ENCODE measurements at places on chromosomes 16 and 17.

- no peak for DNase-seq
Measured at GRCh38 chr16:78363843-78364555, 264.5 kb downstream of the WWOX start.

GRCh38 chr17:28178800-28179199 is 136.3 kb downstream of the NLK start:
- DNase-seq: peak; percentile 38

- no peak for DNase-seq
Measured at GRCh38 chr16:89052191-89052889, 41.3 kb upstream of the ACSF3 start.

- no peak for DNase-seq
Measured at GRCh38 chr16:55045756-55046460, 115.2 kb downstream of the IRX5 start.

- DNase-seq: peak; percentile 69
Measured at GRCh38 chr17:17839791-17840707, 3.3 kb upstream of the SREBF1 start.

- peak; percentile 42 for DNase-seq
Measured at GRCh38 chr16:65409510-65409909, 287.6 kb upstream of the CDH11 start.

DNA sequence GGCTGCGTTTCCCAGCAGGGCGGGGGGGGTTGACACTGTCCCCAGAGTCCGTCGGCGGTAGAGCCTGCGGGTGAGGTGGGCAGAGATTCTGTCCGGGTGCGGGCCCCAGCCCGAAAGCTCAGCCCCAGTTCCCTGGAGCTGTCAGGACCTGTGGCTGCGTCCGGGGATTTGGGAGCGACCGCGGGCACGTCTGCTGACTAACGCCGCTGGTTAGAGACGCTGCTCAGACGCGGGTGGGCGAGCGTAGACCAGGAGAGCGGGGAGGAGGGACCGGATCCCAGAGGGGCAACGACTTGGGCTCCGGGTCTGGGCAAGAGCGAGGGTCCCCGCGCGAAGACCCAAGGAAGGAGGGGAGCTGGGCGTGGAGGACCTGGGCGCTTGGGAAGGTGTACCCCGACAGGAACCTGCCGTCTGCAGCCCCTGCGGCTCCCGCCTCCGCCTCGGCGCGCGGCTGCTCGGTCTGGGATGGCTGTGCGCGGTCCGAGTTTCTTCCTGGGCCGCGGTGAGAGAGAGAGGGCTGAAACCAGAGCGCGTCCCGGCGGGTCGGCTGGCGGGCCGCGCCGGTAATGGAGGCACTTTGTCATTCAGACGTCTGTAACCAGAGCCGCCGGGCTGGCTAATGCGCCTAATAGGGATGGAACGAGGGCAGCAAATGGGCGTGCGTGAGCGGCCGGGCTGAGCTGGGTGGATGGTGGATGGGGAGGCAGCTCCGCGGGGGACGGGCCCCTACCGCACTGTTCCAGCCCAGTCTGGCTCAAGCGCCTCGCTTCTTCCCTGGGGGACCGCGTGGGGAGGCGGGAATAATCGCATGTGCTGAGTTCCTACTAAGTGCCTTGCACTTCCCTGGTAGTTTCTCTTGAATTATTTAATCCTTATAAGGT is 2.3 kb downstream of the NGFR start:
- DNase-seq: no peak

DNA sequence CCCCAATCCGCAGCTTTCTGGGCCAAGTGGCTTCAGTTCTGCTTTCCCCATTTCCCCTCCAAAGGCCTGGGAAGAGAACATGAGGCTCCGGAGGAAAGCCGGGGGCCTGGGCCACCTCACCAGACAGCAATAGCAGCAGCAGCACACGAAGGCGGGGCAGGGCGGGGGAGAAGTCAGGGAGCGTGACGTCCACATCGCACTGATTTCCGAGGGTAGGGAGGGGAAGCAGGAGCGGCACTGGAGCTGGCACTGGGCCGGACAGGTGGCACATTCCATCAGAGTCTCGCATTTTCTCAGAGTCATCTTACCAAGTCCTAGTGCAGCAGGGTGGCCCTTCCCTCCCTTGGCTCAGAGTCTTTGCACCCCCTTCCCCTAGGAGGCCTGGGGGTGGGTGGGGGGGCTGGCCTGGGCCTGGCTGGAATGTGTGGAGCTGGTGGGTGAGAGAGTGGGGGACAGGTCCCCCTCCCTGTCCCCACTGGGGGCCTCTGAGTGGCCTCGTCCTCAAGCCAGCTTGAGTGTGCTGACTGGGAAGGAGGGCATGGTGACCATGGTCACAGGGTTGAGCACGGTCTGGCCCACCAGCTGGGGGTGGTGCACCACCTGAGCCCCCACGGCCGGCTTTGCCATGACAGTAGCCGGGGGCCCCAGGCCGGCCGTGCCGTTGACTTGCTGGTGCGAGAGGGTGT is 14.3 kb downstream of the MNT start:
- no peak for DNase-seq

- peak; percentile 98 for DNase-seq
Measured at GRCh38 chr17:76370261-76370993, 14.0 kb upstream of the SPHK1 start.

DNA sequence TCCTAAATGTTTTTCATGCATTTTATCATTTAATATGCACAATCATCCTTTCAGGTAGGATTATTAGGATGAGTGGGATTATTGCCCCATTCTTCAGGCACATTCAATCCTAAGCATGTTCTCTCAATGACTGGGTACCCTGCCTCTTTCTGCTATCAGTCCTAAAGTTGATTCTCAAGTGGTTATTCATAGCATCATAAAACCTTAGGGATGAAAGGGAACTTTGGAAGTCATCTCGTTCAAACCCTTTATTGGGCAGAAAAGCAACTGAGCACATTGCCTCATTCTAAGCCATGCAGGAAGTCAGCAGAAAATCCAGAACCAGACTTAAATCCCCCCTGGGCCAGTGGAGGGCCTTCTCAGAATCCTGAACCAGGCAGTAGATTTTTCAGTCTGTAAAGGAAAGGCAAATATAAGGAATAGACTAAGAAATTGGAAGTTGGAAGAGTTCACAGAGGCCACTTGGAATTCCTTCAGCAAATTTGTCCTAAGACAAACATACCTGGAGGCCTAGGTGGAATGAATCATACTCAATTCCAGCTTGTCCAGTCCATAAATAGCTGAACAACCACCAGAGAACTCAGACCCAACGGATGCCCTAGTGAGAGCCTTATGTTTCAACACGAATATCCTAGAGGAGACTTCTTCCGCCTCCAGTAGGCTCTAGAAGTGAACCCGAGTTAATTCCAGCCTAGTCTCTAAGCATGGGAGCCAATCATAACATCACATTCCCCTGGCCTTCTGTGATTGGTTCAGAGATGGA is 62.7 kb downstream of the IRX6 start:
- DNase-seq: no peak

- DNase-seq: no peak
Measured at GRCh38 chr17:8739097-8739496, 5.5 kb downstream of the CCDC42 start.

- no peak for DNase-seq
Measured at GRCh38 chr16:15708096-15708495, 58.1 kb downstream of the NDE1 start.

DNA sequence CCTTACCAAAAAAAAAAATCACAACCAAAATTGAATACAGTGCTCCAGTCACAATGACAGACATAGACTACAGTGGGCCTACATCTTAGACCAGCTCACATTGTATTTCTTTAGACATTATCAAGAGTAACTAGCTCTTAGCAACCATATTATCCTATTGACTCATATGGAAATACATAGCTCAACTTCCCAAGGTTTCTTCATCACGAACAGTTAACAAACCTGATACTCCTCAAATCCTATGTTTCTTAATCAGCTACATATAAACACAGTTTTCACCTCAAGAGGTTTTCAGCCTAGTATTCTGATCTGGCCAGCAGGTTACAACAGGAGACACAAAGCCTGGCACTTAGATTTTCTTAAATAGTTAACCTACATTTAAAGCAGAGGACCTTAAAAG is 29.7 kb downstream of the CMC2 start:
- no peak for DNase-seq

GRCh38 chr16:71442051-71442440 is at the start of gene TLE7:
Gene TLE7 (minus strand): TSS chr16:71442054. CDS start chr16:71433324, 8,730 bp downstream.
- DNase-seq: no peak

- no peak for DNase-seq
Measured at GRCh38 chr17:81332914-81333528, 37.9 kb upstream of the SLC38A10 start.

- peak; percentile 82 for DNase-seq
Measured at GRCh38 chr16:3182608-3183444, 5.2 kb upstream of the OR1F1 start.

DNA sequence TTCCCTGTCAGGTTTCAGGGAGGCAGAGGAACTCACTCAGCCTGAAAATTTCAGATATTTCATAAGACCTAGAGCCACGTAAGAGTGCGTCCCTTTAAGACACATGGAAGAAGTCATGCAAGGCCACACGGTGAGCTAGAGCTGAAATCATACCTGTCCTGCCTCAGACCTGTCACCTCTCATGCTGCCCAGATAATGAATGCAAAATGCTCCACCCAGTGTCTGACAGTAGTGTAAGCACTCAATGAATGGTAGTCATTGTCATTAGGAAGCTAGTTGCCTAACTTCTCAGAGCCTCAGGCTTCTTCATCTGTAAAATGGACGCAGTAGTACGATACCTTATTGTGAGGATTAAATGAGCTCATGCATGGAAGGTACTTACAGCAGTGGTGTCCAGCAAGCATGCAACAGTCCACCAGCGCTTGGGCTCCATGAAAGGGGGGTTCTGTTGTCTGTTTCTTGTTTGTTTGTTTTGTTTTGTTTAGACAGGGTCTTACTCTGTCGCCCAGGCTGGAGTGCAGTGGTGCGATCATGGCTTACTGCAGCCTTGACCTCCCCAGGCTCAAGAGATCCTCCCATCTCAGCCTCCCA is 60.7 kb downstream of the WSB1 start:
- DNase-seq: no peak

DNA sequence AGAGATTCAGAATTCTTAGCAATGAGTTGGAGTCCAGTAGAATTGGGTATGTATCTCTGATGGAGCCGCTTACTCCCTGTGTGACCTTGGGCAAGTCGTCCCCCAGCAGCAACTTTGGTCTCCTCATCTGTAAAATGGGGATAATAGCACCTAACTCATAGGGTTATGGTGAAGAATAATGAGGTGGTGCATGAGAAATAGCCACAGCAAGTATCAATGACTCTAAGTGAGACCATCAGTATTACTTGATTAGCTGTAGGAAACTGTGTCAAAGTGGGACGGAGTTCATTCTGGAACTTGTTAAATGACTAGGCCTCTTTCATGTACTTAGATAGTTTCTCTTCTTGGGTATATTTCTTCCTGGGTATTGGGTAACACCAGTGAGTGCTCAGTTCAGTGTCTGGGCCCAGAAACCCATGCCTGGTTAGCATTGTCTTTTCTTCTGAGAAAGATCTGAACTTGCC is 6.4 kb downstream of the PRKCB start:
- DNase-seq: no peak

GRCh38 chr17:82932518-82933310 is 92.9 kb upstream of the ZNF750 start:
- DNase-seq: no peak

DNA sequence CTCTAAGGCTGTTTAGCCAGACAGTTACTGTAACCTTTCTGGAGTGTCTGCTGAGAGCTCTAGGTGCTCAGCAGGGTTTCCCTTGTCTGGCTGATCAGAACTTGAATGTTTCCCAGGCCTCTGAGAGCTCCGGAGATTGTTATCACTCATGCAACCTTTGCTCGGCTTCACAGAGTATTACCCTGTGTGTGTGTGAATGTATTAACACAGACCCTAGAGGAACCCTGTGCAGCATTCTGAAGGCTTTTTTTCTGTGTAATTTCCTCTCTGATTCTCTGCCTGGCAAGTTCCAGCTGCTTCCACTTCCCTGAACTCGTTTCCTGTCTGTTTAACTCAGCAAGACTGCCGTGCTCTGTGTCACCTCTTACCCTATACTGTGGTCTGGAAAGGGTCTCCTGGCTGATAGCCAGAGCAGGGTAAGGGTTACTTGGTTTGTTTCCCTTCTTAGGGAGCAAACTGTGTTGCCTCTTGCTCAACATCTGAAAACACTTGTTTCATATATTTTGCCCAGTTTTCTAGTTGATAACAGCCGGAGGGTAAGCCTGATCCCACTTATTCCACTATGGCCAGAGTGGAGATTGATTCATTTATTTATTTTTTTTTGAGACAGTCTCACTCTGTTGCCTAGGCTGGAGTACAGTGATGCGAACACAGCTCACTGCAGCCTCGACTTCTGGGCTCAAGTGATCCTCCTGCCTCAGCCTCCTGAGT is 21.7 kb downstream of the PRMT7 start:
- DNase-seq: no peak

DNA sequence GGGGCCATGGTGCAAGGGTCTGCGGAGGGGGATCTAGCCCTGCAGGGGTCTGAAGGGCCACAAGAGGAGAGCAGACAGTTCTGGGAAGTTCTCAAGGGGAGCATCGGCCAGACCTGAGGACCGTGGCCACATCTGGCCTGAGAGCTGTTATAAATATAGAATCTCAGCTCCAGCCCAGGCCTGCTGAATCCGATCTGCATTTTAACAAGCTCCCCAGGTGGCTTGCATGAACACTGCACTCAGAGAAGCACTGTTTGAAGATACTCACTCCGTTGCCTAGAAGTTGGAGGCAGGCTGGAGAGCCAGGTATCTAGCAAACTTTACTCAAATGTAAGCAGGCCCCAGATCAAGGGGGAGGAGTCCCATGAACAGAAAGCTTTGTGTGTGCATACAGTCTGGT is 61.3 kb downstream of the NKD1 start:
- no peak for DNase-seq

DNA sequence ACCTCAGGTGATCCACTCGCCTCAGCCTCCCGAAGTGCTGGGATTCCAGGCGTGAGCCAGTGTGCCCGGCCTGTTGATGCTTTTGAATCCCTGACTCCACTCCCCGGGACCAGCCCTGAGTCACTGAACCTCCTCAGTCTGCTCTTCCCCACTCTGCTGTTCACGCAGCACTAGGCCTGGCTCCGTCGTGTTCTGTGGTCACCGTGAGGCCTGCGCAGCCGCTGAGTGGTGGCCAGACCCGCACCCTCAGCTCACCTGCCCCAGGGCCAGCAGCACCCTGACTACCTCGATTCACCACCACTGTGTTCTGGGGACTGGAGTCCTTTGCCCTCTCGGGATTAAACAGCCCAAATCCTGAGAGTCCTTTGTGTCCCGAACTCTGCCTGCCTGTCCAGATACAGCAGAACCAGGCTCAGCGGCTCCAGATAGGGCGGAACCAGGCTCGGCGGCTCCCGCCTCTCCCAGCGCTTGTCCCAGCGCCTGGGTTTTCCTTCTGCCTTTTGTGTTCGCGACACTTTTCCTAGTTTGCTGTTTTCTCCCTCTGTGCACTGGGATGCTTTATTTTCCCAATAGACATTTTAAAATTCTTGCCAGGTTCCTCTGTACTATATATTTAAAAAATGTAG is 58.6 kb upstream of the ENDOV start:
- no peak for DNase-seq

DNA sequence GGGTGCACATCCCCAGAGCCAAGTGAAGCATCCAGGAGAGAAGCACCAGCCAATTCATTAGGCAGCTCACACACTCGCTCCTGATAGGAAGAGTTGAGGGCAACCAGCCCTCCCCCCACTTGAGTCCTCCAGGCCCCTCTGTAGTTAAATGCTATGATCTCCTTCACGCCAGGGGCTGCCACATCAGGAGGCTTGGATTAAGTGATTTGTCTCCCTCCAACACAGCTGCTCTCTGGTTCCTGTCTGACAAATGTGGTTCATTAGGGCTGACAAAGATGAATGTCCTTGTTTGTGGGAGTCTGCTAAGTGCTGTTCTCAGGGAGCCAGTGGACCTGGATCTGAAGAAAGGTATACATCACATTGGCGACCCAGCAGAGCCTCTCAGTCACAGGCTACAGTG is 94.5 kb upstream of the WSCD1 start:
- no peak for DNase-seq

- no peak for DNase-seq
Measured at GRCh38 chr16:19722981-19723380, 4.9 kb downstream of the IQCK start.

Measured in RCC 7860 (cell line).